ENCODE measurements at places on chromosomes 7 and 10. TPM values are rescaled to one million over a fixed set of nuclear protein-coding genes. Genes with fewer than 3 reads are reported as not detected.
A peak's percentile ranks its signal among the peaks of the same experiment; 100 is the strongest.

The SFTPA2 gene
- total RNA-seq, result not detected

GRCh38 chr10:91909117-91909677, at the start of gene FGFBP3:
FGFBP3 (minus strand) TSS chr10:91909486; CDS start chr10:91908969, 517 bp downstream.
- no peaks in the 10 kb centered on the region for H3K27me3 ChIP-seq
- peak; percentile 43 for DNase-seq
- no peak within 1 kb of the TSS for H3K27ac ChIP-seq
- no peaks in the 10 kb centered on the region for H3K36me3 ChIP-seq

GRCh38 chr7:6210621-6211372, 61.6 kb downstream of the CYTH3 start:
- no peak overlapping the region for H3K4me3 ChIP-seq
- H3K4me1 ChIP-seq, result no peaks in the 10 kb centered on the region
- no peaks in the 10 kb centered on the region for H3K36me3 ChIP-seq
- no peak overlapping the region for H3K27ac ChIP-seq
- H3K27me3 ChIP-seq, result no peaks in the 10 kb centered on the region
- no peak for DNase-seq

The GPER1 gene
- 4.9 TPM for total RNA-seq

- H3K27me3 ChIP-seq, result no peaks in the 10 kb centered on the region
- DNase-seq, result peak; percentile 65
- H3K4me1 ChIP-seq, result peaks cover 8% of the 10 kb centered on the region
- no peak overlapping the region for H3K27ac ChIP-seq
These were observed 60.1 kb upstream of the NFE2L3 start for GRCh38 chr7:26091933-26092332.

DNA sequence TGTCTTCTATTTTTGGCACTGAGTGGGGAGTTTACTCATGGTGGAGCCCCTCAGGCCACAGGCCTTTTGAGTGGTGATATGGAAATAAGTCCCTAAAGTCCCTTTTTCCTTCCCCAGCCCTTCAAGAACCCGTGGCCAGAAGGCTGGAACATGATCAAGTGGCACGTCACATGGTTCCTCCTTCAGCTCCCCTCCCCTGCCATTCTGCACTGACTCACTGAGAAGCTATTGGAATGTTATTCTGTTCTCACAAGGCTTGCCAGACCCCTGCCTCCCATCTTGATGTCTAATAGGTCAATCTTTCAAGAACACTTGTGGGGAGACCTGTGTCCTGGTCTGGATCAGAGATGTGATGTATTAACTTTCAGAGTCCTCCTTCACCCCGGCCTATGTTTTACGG, 279.8 kb downstream of the SEC23IP start:
- no peak overlapping the region for H3K4me3 ChIP-seq
- H3K36me3 ChIP-seq, result no peaks in the 10 kb centered on the region
- H3K27me3 ChIP-seq, result peaks cover 5% of the 10 kb centered on the region
- no peaks in the 10 kb centered on the region for H3K4me1 ChIP-seq
- H3K27ac ChIP-seq, result no peak overlapping the region
- DNase-seq, result peak; percentile 11

GRCh38 chr7:111660478-111660877, 98.2 kb upstream of the IMMP2L start:
- DNase-seq, result no peak
- no peaks in the 10 kb centered on the region for H3K4me1 ChIP-seq
- no peak overlapping the region for H3K27ac ChIP-seq
- H3K27me3 ChIP-seq, result no peaks in the 10 kb centered on the region
- no peak overlapping the region for H3K4me3 ChIP-seq

The NPFFR1 gene
- not detected for total RNA-seq

The LIPF gene
- not detected for total RNA-seq

The MSS51 gene
- 3.2 TPM for total RNA-seq

DNA sequence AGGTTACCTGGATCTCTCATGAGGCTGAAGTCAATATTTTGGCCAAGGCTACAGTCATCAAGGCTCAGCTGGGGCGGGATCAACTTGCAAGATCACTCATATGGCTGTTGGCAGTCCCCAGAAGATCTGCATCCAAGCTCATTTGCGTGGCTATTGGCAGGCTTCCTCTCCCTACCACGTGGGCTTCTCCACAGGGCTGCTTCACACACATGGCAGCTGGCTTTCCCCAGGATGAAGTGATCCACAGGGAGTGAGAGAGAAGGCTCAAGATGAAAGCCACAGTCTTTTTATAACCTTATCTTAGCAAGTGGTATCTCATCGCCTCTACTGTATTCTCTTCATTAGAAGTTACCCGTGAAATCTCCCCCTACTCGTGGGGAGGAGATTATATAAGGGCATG, 167.4 kb downstream of the TMEM26 start:
- H3K27ac ChIP-seq, result no peak overlapping the region
- DNase-seq, result no peak
- no peaks in the 10 kb centered on the region for H3K27me3 ChIP-seq
- H3K4me3 ChIP-seq, result no peak overlapping the region

DNA sequence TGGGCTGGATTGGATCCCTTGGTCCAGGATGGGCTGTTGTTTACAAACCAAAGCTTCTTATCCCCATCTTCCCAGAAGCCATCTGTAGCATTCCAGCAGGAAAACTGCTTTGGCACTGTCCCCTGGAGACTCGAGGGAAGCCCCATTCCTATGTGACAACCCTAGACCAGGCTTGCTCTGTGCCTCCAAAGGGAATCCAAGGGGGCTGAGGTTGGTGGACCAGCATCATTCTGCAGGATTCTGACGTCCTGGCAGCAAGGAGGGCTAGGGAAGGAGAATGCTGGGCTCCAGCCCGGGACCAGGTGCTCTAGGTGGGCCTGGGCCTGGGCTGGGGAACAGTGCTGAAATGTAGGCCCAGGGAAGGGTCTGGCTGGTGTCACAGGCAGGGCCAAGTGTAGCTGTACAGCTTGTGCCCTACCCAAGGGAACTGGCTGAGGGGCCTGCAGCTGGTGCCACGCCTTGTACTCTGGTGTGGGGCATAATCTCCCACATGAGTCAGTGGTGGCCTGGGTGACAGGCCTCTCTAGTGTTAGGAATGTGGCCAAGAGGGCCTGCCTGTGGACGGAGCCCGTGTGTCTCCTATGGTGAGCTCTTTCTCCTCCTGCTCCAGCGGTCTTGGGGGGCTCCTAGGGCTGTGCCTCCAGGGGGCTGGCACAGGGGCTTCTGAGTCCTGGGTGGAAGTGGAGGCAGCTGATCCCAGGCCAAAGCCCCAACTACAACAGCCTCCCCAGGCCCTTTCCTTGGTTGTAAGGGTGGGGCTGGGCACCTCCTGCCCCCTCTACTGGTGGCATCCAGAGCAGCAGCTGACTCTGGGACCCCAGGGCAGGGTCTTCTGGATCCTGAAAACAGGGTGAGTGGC, 25.2 kb downstream of the TRIM8 start:
- no peak overlapping the region for H3K4me3 ChIP-seq
- no peaks in the 10 kb centered on the region for H3K27me3 ChIP-seq
- peak; percentile 65 for DNase-seq
- peaks cover 9% of the 10 kb centered on the region for H3K4me1 ChIP-seq
- peak overlapping the region; percentile 29 for H3K27ac ChIP-seq

The ZDHHC16 gene
- 35.1 TPM for total RNA-seq

The DYNC1I1 gene
- total RNA-seq, result 6.5 TPM

- no peak overlapping the region for H3K4me3 ChIP-seq
- H3K36me3 ChIP-seq, result no peaks in the 10 kb centered on the region
- H3K4me1 ChIP-seq, result no peaks in the 10 kb centered on the region
- H3K27me3 ChIP-seq, result no peaks in the 10 kb centered on the region
- H3K27ac ChIP-seq, result no peak overlapping the region
These were observed 240.8 kb downstream of the CDK14 start for GRCh38 chr7:90836937-90837336.

The CHAT gene
- not detected for total RNA-seq

DNA sequence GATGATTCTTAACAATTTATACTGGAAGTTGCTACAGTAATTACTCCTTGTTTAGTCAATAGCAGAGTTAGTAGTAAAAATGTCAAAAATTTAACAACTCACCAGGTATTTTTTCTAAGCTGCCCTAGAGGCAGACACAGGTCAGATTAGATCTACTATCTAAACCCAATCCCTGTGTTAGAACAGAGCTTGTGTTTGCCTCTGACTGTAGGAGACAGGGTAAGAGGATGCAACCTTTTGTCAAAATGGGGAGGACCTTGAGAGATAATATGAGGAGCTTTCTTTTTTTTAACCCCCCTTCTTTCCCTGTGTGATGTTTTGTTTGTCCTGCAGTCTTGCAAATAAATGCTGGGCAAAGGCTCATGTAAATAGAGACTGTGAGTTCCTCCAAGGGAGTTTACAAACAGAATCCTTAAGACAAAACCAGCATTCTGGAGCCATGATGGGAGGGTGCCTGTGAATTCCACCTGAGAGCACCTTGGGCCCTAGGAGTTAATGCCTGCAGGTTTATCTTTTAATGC, 353.1 kb downstream of the GATA3 start:
- no peak overlapping the region for H3K27ac ChIP-seq
- DNase-seq, result no peak
- no peak overlapping the region for H3K4me3 ChIP-seq

GRCh38 chr7:92797693-92798092, 38.7 kb downstream of the CDK6 start:
- H3K27me3 ChIP-seq, result no peaks in the 10 kb centered on the region
- H3K4me1 ChIP-seq, result no peaks in the 10 kb centered on the region
- no peak overlapping the region for H3K4me3 ChIP-seq
- no peak overlapping the region for H3K27ac ChIP-seq
- no peaks in the 10 kb centered on the region for H3K36me3 ChIP-seq

GRCh38 chr10:73798927-73799560, 12.4 kb downstream of the NDST2 start:
- no peak overlapping the region for H3K4me3 ChIP-seq
- no peaks in the 10 kb centered on the region for H3K27me3 ChIP-seq
- peaks cover 86% of the 10 kb centered on the region for H3K36me3 ChIP-seq
- H3K27ac ChIP-seq, result no peak overlapping the region
- no peak for DNase-seq
- no peaks in the 10 kb centered on the region for H3K4me1 ChIP-seq

The CYP3A5 gene
- not detected for total RNA-seq

The POM121C gene
- 23.8 TPM for total RNA-seq

GRCh38 chr7:39293056-39293823, 273.0 kb upstream of the YAE1 start:
- no peaks in the 10 kb centered on the region for H3K36me3 ChIP-seq
- H3K27ac ChIP-seq, result no peak overlapping the region
- peaks cover 37% of the 10 kb centered on the region for H3K27me3 ChIP-seq
- H3K4me1 ChIP-seq, result no peaks in the 10 kb centered on the region
- DNase-seq, result no peak

- H3K36me3 ChIP-seq, result no peaks in the 10 kb centered on the region
- no peak overlapping the region for H3K4me3 ChIP-seq
- no peaks in the 10 kb centered on the region for H3K27me3 ChIP-seq
- no peak overlapping the region for H3K27ac ChIP-seq
- DNase-seq, result no peak
- H3K4me1 ChIP-seq, result no peaks in the 10 kb centered on the region
These were observed 222.9 kb downstream of the GLRX3 start for GRCh38 chr10:130358981-130359650.

- H3K4me1 ChIP-seq, result no peaks in the 10 kb centered on the region
- no peaks in the 10 kb centered on the region for H3K36me3 ChIP-seq
- DNase-seq, result no peak
These were observed 142.5 kb downstream of the DNAJB6 start for GRCh38 chr7:157479326-157479725.

GRCh38 chr10:85557706-85558105, 808.9 kb downstream of the GRID1 start:
- H3K27ac ChIP-seq, result no peak overlapping the region
- H3K36me3 ChIP-seq, result no peaks in the 10 kb centered on the region
- no peak for DNase-seq
- H3K4me3 ChIP-seq, result no peak overlapping the region
- no peaks in the 10 kb centered on the region for H3K4me1 ChIP-seq

The AOC1 gene
- not detected for total RNA-seq

DNA sequence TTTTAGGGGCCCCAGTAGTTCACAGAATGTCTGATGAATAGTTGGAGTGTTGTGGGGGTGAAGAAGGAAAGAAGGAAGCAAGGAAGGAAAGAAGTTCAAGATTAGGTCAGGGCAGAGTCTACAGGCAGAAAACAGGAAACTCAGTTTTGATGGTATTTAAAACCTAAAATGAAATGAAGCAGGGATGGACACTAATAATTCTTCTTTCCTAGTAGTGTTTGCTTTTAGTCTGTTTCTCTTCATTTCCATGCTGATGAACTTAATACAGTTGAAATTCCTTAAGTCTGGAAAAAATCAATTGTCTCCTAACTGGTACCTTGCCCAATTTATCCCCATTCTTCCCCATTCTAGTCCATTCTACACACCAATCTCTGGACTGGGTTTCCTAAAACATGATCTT, 59.0 kb upstream of the GSAP start:
- peaks cover 14% of the 10 kb centered on the region for H3K4me1 ChIP-seq
- no peaks in the 10 kb centered on the region for H3K36me3 ChIP-seq
- H3K27ac ChIP-seq, result no peak overlapping the region
- DNase-seq, result no peak
- H3K4me3 ChIP-seq, result no peak overlapping the region

DNA sequence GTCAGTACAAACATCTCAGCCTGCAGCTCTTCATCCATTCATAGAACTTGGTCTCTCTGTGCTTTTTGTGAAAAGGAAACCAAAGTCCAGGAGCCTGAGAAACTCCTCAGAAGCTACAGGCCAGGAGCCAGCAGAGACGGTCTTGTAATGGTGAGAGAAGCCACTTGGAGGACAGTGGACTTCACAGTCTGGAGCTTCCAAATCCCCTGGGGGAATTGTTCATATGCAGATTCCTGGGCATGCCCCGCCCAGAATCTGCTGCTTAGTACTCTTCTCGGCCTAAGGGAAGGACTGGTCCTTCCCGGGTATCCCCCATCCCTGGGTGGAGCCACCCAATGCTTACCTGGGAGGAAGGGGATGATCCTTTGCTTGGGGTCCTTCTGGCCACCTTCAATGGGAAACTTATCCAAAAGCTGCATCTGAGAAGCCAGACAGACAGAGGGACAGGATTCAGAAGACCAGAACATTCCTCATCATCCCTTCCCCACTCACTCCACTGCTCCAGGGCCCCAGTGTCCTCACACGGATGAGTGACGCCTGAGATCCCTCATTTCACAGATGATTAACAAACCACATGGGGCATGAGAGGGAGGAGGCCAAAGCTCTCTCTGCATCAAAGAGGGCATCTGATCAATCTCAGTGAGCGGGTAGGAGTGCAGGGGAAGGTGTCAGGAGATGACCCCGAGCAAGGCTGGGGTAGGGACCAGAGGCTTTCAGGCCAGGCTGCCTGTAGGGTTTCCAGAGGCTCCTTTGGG, 88.4 kb downstream of the SH3PXD2A start:
- H3K27me3 ChIP-seq, result no peaks in the 10 kb centered on the region
- H3K27ac ChIP-seq, result no peak overlapping the region
- no peak overlapping the region for H3K4me3 ChIP-seq
